ENCODE measurements at places on chromosomes 3 and 15.

- no peak for DNase-seq
Measured at GRCh38 chr15:78301828-78302227, 2.4 kb upstream of the SKIC8 start.

DNA sequence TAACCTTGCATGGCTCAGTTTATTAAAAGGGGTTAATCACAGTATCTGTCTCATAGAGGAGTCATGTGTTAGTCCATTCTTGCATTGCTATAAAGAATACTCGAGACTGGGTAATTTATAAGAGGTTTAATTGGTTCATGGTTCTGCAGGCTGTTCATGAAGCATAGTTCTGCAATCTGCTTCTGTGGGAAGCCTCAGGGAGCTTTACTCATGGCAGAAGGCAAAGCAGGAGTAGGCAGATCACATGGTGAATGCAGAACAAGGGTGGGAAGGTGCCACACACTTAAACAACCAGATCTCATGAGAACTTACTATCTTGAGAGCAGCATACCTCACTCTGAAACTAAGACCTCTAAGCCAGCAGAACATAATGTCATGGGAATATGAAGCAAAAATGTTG is 42.2 kb upstream of the PTX3 start:
- no peak for DNase-seq

GRCh38 chr3:150370999-150371398 is 37.1 kb upstream of the TSC22D2 start:
- DNase-seq, result no peak

GRCh38 chr3:18745472-18745871 is 320.3 kb upstream of the SATB1 start:
- no peak for DNase-seq

GRCh38 chr15:95448531-95449229 is 881.8 kb upstream of the NR2F2 start:
- DNase-seq, result no peak

- DNase-seq, result no peak
Measured at GRCh38 chr15:70463453-70463834, 299.9 kb downstream of the UACA start.

DNA sequence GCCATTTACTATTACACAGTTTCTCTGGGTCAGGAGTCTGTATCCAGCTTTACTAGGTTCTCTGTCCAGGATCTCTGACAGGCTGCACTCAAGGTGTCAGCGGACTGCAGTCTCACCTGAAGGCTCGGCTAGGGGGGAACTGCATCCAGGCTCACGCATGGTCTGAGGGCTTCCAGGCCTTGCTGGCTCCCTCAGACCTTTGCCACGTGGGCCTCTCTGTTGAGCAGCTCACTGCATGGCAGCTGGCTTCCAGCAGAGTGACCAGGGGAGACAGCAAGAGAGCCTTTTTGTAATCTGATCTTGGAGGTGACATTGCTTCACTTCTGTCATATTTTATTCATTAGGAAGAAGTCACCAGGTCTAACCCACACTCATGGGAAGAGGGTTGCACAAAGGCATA is 152.3 kb downstream of the CACNA2D3 start:
- no peak for DNase-seq

DNA sequence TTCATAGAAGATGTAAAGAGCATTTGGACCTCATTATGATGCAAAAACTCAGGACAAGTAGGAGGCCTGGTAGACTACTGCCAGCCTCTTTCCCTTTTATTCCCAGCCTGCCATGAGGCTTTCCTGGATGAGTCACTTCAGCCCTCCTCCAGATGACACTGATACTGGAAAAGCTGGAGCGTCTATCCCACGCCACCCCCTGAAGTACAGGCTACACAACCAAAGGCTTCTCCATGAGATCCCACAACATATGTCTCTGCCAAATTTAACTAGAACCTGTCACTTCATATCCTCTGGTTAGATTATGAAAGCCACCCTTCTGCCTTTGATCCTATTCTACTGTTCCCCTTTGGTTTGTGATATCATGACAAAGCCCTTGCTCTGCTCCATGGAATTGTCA is 56.1 kb upstream of the CPNE4 start:
- DNase-seq, result no peak

GRCh38 chr3:141455603-141456300 is 31.1 kb upstream of the RASA2 start:
- no peak for DNase-seq

GRCh38 chr15:42880121-42880520 is 40.5 kb downstream of the TTBK2 start:
- DNase-seq, result no peak

DNA sequence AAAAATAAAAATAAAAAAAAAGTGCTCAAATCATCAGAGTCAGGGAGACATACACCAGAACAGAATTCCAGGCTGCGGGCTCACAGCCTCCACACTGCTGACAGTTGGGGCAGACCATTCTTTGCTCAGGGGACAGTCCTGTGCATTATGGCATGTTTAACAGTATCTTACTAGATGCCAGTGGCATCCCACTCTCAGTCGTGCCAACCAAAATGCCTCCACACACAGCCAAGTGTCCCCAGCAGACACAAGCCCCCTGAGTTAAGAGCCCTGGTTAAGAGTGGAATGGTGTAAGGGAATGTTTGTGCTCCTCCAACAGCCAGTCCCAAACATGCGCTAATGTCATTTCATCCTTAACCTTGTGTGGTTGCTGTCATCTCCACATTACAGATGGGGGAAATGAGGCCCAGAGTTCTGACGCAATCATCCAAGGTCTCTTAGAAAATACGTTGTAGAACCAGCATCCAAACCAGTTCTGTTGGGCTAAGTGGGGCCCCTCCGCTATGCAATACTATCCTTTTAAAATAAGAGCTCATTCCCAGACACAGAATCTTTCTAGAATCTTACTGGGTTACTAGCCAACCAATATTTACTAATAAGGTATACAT is 26.0 kb downstream of the CFAP92 start:
- no peak for DNase-seq

GRCh38 chr3:8954938-8955763 is 8.1 kb downstream of the RAD18 start:
- DNase-seq, result no peak

GRCh38 chr15:69131362-69132220 is 28.8 kb upstream of the GLCE start:
- DNase-seq, result no peak

- no peak for DNase-seq
Measured at GRCh38 chr3:104102386-104102785, 1264.3 kb upstream of the ALCAM start.

DNA sequence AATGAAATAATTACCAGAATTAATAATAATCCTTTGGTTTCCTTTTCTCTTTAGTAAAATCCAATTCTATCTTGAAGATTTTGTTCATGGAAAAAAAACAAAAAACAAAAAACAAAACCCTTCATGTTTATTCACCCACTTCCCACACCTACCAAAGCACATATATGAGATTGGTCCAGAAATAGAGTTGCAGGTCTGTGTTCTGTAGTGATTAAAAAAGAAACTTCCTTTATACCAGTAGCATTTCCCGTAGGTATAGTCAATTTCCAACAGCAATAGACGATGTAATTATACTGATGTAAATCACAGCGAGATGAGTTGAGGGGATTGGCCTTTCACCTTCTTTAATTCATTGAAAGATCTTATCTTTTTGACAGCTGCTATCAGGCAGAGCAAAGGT is 194.6 kb downstream of the SOX2 start:
- DNase-seq, result no peak

DNA sequence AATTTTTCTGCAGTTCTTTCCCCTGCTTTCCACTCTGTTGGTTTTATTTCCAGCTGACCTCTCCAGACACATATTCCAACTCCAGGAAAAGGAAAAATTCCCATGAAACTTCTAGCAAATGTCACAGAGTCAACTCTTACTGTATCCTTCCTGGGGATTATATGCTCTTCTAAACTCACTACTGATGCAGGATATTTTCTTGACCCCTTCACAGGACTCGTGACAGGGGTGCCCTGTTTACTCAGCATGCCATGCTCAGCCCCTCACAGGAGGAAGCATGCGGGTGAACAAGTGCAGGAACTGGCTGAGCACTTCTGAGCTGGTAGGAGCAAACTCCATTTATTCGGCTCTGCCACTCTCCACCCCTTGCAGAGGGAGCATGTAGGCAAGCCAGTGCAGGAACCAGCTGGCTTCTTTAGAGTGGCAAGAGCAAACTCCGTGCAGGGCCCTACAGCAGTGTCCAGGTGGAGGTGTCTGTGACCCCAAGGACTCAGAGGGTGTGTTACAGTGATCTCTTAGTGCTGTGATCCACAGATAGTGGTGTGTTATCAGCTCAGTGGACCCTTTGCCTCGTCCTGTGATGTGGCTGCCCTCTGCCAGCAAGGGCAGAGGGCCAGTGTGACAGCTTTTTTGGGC is 413.6 kb upstream of the GRM7 start:
- no peak for DNase-seq

Measured in T-helper 2 cell (primary cell).